ENCODE measurements at places on chromosomes 11 and 22.

GRCh38 chr11:129815596-129816461 lies at the start of gene TMEM45B:
TSS of gene TMEM45B (plus strand) at chr11:129815848. CDS start at chr11:129852483, 36,635 bp downstream.
- peak; percentile 61 for DNase-seq

GRCh38 chr22:44268431-44269116 lies 44.2 kb downstream of the SHISAL1 start:
- no peak for DNase-seq

GRCh38 chr11:76173663-76174062 lies 32.6 kb downstream of the WNT11 start:
- DNase-seq, result no peak

DNA sequence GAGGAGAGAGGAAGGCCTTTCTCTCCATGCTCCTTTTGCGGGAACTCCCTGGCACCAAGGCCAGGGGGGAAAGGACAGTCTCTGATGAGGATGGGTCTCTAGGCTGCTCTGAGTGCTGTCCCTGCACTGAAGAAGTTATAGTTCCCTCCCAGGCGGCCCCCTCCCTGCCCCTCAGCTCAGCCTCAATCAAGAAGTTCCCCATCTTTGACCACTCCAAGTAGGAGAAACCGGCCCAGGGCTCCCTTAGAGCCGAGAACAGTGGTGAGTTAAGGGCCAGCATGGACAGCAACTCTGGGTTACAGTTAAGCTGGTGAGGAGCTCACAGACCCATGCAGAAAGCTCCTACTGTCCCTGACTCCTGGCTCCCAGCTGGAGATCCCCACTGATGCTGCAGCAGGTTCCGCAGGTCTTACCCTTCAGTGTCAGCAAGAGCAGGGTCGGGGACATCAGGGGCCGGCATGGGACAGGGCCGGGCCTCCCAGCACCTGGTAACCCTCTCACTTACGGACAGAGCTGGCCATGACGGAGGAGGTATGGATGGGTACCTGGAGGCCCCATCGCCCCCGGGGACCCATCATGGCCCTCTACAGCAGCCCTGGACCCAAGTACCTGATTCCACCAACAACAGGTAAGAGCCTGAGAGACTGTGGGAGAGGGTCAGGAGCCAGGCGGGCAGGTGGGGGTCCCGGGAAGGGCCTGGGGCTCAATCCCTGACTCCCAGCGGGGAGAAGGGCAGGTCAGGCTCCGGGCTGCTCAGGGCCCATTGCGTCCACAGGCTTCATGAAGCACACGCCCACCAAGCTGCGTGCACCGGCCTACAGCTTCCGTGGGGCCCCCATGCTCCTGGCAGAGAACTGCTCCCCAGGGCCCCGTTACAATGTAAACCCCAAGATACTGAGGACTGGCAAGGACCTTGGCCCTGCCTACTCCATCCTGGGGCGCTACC lies 4.2 kb downstream of the SCGB1C1 start:
- no peak for DNase-seq
